Thymus (tissue), 14 donors: ENCODE measurements at places on chromosomes 13 and 19. TPM values are rescaled to one million over a fixed set of nuclear protein-coding genes. Genes with fewer than 3 reads are reported as not detected.

DNA sequence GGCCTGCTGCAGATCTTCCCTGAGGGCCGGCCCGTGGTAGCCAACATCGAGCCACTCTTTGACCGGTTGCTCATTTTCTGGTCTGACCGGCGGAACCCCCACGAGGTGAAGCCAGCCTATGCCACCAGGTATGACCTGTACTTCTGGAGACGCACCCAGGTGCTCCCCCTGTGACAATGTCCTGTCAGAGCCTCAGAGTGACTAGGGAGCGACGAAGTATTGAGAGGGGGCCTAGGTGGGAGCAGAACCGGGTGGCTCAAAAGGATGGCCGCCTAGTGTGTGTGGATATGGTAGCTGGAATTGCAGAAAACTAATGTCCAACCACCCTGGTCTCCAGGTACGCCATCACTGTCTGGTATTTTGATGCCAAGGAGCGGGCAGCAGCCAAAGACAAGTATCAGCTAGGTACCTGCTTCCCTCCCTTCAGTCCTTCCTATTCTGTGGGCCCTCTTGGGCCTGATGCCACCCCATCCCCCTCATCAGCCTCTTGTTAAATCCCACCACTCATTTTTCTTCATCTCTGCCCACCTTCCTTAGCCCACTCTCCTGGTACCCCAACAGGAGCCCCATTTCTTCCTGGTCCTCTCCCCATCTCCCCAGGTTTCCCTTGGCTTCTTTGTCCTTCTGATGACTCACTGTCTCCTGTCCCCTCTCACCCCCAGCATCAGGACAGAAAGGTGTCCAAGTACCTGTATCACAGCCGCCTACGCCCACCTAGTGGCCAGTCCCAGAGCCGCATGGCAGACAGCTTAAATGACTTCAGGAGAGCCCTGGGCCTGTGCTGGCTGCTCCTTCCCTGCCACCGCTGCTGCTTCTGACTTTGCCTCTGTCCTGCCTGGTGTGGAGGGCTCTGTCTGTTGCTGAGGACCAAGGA, 8.4 kb downstream of the EGLN2 start:
- H3K27ac ChIP-seq = no peak overlapping the region
- H3K4me1 ChIP-seq = peaks cover 69% of the 10 kb centered on the region
- H3K27me3 ChIP-seq = peaks cover 26% of the 10 kb centered on the region
- H3K36me3 ChIP-seq = peaks cover 41% of the 10 kb centered on the region

GRCh38 chr19:49887665-49888509, 8.8 kb downstream of the IL4I1 start:
- no peak overlapping the region for H3K27ac ChIP-seq
- no peak for DNase-seq
- peaks cover 28% of the 10 kb centered on the region for H3K36me3 ChIP-seq
- H3K27me3 ChIP-seq = peaks cover 6% of the 10 kb centered on the region

Gene ZNF728
- 0.02 TPM for polyA plus RNA-seq

- H3K27me3 ChIP-seq = no peaks in the 10 kb centered on the region
- DNase-seq = no peak
- H3K4me3 ChIP-seq = no peak overlapping the region
- no peak overlapping the region for H3K27ac ChIP-seq
- no peaks in the 10 kb centered on the region for H3K36me3 ChIP-seq
- H3K4me1 ChIP-seq = no peaks in the 10 kb centered on the region
Measured at GRCh38 chr13:71607575-71607974, 259.4 kb downstream of the DACH1 start.
